ENCODE measurements at places on chromosomes 3 and 15.

- DNase-seq = no peak
Observed at GRCh38 chr3:37114251-37115145, 59.9 kb downstream of the LRRFIP2 start.

DNA sequence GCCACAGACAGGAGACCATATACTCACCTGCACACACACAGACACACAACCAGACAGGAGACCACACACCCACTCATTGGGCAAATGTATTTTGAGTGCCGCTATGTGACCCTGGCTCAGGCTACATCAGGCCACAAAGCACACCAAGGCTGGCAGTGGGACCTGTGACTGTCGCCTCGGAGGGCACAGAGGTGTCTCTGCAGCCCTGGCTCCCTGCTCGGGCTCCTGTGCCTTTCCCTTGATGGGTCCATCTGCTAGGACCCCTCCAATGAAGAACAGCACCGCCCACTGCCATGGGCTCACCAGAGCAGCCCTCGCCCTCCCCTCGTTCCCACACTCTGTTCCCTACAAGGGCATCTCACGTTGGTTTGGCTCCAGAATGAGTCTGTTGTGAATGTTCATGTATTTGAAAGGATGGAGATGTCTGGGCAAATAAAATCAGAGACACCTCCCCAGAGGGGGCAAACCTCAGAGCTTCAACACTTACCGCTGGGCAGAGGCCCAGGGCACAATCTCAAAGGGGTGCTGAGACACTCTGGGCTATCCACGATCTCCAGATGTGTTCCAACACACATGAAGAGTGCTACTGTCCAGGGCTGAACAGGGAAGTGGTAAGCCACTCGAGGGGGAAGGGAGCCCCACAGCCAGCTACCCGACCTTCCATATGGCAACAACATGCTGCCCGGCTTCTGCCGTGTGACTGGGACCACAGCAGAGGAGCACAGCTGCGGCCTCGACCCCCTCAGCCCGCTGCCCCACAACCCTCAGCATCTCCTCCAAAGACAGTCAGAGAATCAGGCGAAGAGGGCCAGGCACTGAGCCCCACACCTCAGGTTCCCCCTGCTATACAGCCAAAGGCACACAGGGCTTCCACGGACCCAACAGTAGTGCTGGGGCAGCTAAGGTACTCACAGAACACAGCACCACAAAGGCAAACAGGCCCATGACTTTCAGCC, 74.9 kb downstream of the OCA2 start:
- DNase-seq = no peak

GRCh38 chr3:138036572-138036971, 26.6 kb downstream of the CLDN18 start:
- no peak for DNase-seq

- DNase-seq = no peak
Observed at GRCh38 chr15:82137261-82137660, 91.4 kb upstream of the MEX3B start.

DNA sequence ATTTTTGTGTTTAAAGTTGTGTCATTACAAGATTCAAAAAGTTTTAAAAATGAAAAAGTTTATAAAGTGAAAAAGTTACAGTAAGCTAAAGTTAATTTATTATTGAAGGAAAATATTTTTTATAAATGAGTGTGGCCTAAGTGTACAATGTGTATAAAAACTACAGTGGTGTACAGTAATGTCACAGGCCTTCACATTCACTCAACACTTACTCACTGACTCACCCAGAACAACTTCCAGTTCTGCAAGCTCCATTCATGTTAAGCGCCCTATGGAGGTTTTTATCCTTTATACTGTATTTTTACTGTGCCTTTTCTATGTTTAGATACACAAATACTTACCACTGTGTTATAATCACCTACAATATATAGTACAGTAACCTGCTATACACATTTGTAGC, 76.3 kb downstream of the DTWD1 start:
- no peak for DNase-seq

DNA sequence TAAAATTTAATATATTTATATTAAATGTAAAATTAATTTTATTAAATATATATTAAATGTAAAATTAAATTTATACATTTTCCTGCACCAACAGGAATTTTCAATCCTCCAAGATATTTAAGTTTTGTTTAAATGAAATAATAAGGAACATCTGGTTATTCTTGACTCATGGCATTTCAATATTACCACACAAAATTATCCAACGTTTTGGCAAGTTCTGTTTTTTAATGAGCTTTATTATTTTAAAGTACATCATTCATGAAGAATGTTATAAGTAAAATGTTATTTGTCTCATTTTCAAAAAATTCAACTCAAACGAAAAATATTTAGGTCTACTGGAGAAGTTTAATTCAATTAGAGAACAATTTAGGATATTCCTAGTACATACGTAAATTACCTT, 811.4 kb downstream of the NAALADL2 start:
- DNase-seq = no peak

- no peak for DNase-seq
Observed at GRCh38 chr3:27658741-27659140, 63.4 kb downstream of the EOMES start.

DNA sequence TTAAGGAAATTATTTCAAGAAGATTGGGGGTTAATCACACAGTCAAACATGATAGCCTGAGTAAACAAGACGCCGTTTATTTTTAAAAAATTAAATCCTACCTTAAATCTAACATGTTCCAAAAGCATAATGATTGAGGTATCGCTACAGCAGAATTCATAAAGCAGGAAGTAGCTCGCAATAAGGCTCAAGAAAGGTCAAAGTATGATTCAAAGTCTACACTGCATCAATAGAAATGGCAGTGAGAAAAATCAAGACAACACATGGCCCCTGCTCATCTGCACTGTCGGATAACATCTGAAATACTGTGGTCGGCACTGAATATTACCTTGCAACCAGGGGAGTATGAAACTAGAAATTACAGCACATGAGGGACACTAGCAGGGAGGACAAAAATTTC, 93.2 kb downstream of the SMARCC1 start:
- DNase-seq = no peak

DNA sequence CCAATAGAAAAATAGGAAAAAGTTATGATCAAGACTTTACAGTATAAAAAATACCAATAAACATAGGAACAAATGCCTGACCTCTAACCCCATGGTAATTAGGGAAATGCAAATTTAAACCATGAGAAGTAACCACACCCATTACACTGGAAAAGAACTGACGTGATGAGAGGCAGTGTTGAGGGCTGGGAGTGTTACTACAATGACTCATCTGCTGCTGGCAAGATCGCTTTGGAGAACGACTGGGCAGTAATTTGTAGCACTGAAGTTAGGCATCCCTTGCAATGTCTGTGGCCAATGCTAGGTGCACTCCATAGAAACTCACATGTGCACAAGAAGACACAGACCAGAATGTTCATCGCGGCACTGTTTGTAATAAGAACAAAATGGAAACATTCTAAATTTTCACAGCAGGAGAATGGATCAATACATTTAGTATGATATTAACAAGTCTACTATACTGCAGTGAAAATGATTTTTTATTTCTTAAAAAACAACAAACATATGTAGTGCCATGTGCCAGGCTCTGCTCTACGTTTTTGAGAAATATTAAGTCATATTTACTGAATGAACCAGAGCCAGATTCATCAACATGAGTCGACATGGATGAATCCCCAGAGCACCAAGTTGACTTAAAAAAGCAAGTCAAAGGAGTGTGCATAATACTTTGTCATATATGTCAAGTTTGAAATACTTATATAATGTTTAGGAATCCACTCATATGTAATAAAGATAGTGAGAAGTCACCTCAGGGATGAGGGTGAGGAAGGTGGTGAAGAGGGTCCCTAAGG, 37.6 kb upstream of the EPHB3 start:
- no peak for DNase-seq

DNA sequence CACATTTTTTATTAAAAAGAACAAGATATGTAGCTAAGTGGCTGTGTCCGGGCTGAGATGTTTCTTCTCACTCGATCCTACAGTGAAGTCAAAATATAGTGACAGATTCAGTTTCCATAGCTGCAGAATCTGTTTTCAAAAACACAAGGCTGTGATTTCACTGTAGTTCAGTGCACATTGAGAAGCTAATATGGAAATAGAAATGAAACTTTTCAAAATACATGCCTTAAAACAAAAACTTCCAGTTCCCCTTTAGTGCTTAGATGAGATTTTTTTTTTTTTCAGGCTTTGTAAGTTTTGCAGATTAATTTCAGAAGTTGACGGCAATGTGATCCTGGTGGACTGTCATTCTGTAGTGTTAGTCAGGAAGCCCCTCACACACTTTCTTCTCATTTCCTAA, 23.8 kb upstream of the TRAK1 start:
- no peak for DNase-seq

DNA sequence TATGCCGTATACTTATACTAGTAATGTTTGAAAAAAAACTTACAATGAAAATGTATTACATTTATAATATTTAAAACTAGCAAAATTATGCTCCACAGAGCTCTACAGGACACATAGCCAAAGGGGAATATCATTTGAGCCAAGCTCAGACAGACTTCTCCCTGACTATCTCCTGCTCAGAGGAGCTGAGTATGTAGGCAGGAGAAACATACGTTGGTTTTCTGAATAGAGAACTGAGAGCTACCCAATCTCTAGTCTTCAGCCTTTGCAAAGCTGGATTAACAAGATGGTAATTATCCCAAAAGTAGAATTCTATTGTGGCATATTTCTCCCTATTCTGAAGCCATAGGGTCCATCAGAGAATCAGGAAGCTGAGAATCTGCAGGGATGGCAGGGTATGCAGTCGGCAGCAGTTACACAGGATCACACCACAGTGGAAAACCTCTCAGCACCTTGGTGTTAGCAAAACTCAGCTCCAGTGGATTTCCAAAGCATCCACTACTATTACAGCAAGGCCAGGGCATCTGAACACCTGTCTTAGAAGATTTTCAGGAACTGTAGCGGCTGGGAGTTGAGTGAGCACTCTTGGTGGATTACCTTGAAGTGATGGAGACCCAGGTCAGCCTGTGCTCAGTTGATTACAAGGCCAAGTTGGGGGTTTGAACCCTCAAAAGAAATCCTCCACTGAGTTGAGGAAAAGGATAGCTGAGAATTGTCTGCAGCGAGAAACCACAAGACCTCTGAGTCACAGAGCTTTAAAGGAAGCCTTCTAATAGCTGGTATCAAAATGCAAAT, 30.1 kb downstream of the GPR15 start:
- DNase-seq = no peak

- DNase-seq = no peak
Observed at GRCh38 chr3:99825004-99825640, 7.5 kb downstream of the CMSS1 start.

DNA sequence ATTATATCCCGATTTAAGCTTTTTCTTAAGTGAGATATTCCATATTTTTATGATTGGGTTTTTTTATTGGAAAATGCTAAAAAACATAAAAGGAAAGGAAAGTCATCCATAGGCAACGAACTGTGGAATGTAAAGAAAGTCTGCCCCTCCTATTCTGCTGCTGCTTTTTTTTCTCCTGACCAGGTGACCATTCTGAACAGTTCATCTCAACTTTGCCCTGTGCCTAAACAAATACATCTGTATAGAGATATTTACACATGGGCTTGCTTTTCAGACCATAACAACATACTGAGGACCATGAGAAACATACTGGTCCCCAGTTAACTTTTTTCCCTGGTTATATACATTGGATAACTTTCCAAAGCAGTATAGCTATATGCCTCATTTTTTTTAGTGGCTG, 18.9 kb upstream of the MLF1 start:
- DNase-seq = no peak

- no peak for DNase-seq
Observed at GRCh38 chr3:179726075-179726699, 73.3 kb downstream of the USP13 start.

- DNase-seq = no peak
Observed at GRCh38 chr3:57706462-57706861, 13.6 kb upstream of the DENND6A start.

DNA sequence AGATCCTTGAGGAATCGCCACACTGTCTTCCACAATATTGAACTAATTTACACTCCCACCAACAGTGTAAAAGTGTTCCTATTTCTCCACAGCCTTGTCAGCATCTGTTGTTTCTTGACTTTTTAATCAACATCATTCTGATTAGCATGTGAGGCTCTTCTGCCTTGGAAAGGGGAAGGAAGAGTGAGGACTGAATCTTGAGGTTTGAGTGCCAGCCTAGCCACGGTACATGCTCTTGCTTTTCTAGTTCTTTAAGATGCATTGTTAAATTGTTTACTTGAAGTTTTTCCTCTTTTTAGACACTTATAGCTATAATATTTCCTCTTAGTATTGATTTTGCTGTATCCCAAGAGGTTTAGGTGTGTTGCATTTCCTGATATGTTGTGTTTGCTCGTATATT, 596.1 kb downstream of the OTOL1 start:
- no peak for DNase-seq

DNA sequence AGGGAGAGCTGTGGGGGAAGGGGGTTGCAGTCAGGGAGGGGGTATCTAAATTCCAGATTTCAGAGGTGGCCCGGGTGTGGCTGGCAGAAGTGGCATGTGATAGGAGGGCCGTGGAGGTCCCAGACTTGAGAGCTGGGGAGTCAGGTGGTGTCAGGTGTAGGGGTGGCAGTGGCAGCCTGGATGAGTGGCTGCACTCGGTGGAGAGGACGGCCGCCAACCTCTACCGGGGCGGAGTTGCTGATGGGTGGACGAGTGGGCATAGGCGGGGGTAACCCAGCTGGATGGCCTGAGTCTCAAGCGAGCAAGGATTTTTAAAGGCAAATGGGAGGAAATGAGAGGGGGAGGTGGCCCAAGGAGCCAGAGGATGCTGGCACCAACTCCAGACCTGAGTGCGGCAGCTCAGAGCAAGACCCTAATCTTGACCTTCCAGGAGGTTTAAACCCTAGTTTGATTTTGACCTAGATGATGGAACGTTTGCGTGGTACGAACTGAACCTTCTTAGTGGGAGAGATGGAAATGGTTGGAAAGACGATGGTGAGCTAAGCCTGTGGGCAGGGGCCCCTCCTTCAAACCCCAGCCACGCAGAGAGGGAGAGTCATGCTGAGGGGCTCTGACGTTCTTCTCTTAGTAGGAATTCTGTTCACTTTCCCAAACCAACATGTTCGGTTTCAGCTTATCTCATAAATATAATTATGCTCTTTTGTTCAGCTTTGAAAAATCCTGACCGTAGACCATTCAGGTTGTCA, 8.0 kb downstream of the TRAK1 start:
- no peak for DNase-seq

GRCh38 chr15:72099155-72099554, 18.8 kb downstream of the MYO9A start:
- no peak for DNase-seq

DNA sequence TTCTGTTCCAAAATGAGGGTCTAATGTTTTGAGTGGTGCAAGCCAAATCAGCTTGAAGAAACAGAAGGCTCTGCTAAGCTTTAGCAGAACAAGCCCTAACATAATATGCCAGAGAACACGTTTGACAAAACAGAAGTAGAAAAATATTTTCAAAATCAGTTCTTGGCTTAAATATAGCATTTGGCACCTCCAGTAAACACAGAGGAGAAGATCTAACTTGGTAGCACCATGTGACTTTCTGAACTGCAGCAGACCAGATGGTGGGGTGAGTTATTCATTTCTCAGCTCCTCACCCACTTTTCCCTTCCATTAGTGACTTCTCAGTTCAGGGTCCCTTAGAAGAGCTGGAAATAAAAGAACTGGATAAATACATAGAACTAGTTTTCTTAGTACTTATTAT, 395.8 kb downstream of the MAGI1 start:
- no peak for DNase-seq

GRCh38 chr3:140553591-140553990, 124.3 kb upstream of the TRIM42 start:
- DNase-seq = no peak
